ENCODE measurements at places on chromosomes 1 and 21. TPM values are rescaled to one million over a fixed set of nuclear protein-coding genes. Genes with fewer than 3 reads are reported as not detected.

Gene GLMN
- total RNA-seq, result 5.2 TPM

DNA sequence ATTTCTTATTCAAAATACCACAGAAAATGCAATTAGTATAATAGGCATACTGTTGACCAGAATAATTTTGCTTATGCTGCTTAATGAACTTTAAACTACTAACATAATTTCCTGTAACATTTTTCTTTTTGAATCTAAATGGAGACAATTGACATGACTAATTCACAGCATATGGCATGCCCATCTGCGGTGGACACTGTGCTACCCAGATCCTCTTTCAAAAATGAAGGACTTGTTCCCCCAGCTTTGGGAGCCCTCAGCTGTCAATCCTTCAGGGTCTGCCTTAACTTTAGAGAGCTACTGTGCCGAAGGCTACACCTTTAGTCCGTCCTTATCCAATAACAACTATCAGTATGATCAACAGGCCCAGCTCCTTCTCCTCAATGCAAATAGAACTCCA is 789.0 kb downstream of the PLA2G4A start:
- DNase-seq, result no peak

Gene LCA5L
- 2.0 TPM for total RNA-seq

- DNase-seq, result no peak
Measured at GRCh38 chr1:162230517-162230916, 146.1 kb downstream of the SPATA46 start.

GRCh38 chr1:209267968-209268367 is 315.5 kb upstream of the CAMK1G start:
- DNase-seq, result no peak

Gene USH2A
- total RNA-seq, result not detected

GRCh38 chr1:223125766-223126165 is 17.3 kb downstream of the TLR5 start:
- DNase-seq, result no peak

DNA sequence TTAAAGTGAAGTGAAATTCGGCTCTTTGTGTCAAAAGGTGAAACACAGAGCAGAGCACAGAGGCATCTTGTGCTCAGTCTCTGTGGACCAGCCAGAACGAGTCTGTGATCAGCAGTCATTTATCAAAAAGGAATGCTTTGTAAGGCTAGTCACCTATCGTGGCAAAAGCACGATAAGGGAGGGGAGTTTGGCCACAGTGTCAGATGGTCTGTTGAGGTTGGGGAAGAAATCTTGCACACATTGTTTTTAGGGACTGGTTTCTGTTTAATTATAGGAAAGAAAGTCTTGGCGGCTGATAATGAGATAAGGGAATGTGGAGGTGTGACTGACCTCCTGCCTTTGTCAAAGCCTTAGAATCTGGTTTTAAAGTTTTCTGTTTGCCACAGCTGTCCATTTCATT is 58.2 kb upstream of the KIAA1614 start:
- no peak for DNase-seq

Gene CD247
- total RNA-seq, result 3.9 TPM

GRCh38 chr1:19650416-19651140 is 6.5 kb downstream of the NBL1 start:
- DNase-seq, result no peak

DNA sequence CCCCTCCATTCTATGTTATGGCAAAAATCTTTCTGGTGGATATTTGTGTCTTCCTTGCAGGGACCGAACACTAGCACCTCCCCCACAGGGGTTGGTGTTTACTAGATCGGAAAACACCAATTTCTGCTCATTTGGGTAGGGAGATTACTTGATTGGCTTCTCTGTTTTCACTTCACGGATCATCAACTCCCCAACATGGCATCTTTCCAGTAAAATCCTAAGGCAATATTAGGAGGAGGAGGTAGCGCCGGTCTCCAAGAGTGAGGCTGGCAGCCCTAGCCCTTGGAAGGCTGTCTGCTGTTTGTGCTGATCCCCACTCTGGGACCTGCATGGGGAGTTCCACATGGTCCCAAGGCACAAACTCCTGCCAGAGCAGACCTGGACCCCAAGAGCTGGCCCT is 12.2 kb downstream of the VASH2 start:
- DNase-seq, result no peak

GRCh38 chr1:235015291-235015985 is 113.2 kb downstream of the TOMM20 start:
- peak; percentile 20 for DNase-seq

- DNase-seq, result no peak
Measured at GRCh38 chr1:81682490-81682889, 118.2 kb upstream of the ADGRL2 start.

DNA sequence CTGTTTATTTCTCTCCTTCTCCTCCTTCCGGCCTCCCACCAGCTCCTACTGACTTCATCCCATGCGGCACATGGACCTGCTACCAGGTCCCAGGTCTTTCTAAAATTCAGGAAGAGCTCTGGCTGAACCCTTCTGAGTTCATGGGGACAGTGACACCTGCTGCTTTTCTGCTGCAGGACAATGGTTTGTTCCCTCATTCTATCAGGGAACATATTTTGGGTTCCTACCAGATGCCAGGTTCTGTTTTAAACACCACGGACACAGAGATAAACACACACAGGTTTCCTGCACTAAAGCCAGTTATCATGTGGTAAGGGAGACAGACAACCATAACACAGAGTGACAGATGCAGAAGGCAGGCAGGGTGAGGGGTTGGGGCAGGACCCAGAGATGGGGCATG is 114.0 kb upstream of the RAB4A start:
- no peak for DNase-seq

DNA sequence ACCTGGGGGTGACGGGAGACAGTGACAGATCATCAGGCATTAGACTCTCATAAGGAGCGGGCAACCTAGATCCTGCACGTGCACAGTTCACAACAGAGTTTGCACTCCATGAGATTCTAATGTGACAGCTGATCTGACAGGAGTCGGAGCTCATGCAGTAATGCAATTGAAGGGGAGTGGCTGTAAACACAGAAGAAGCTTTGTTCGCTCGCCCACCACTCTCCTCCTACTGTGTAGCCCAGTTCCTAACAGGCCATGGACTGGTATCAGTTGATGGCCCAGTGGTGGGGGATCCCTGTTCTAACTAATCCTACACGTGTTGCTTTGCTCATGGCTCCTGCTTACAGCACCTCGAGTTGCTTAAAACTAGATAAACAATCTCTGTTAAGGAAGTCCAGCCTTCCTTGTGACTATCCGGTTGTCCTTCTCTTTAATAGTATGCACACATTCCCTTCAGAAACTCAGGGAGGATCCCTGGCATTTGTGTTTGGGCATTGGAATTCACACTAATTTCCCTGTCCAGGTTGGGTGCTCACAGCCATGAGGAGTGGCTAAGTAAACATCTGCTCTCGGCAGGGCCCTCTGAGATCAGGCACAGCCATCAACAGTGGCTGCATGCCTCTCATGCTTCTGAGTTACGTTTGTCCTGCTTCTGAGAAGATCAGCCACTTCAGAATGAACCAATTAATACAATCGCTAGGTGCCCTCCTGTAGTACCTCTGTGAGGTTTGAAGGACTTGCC is 21.1 kb upstream of the F3 start:
- DNase-seq, result no peak

Data from Peyer's patch (tissue), 4 donors.